ENCODE measurements at places on chromosomes 2 and 18.

DNA sequence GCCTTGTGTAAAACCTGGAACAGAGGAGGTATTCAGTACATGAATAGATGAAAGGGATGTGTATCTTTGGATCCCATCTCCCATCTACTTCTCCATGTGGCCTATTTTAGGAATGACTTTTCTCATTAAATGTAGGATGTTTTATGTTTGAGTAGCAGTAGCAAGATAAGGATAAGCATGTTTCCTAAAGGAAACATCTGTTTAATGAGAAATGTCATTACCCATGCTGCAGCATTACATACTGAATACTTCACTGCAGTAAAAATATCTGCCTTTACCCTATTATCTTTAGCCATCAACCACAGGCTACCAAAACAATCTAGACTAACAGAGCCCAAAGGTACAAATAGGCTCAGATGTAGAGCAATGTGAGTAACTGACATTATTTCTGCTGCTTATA, 419.2 kb upstream of the CYRIA start:
- no peaks in the 10 kb centered on the region for H3K4me1 ChIP-seq
- H3K36me3 ChIP-seq: no peaks in the 10 kb centered on the region
- H3K4me3 ChIP-seq: no peak overlapping the region
- no peaks in the 10 kb centered on the region for H3K27me3 ChIP-seq

GRCh38 chr2:237205043-237205541, 119.4 kb downstream of the COPS8 start:
- no peaks in the 10 kb centered on the region for H3K27me3 ChIP-seq
- H3K4me1 ChIP-seq: peaks cover 41% of the 10 kb centered on the region
- no peak overlapping the region for H3K27ac ChIP-seq
- no peak overlapping the region for H3K4me3 ChIP-seq
- no peaks in the 10 kb centered on the region for H3K36me3 ChIP-seq

DNA sequence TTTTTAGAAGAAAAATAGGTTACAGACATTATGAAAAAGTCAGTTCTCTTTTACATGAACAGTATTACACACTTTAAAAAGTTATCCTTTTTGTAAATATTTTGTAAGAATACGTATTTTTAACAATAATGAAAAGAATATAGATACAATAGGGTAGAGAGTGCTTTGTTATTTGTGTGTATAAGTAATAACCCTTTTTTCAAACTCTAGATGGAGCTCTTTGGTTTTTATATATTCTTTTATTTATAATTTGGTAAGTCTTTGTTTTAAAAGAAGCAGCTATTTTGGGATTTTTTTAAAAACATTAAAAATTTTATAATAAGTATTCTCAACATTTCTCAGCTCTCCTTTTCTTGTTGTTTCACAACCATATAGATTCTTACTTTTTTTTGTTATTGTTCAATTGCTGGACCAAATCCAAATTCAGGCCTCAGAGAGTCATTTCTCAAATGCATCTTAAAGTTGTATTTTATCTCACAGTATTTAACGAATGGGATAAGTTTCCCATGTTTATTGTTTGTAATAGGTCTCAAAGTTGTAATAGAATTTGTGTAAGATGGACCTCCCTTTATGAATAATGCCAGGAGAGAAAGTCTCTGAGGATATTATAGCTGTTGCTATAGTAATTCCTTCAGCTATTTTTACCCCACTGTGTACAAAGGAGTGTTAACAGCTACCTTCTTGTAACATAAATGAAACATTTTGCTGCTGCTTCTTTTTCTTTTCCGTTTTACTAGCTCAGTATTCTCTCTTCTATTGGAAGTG, 46.4 kb downstream of the ACYP2 start:
- H3K4me1 ChIP-seq: no peaks in the 10 kb centered on the region
- peak; percentile 4 for DNase-seq
- H3K27ac ChIP-seq: no peak overlapping the region
- no peaks in the 10 kb centered on the region for H3K27me3 ChIP-seq
- no peak overlapping the region for H3K4me3 ChIP-seq

- H3K27ac ChIP-seq: no peak overlapping the region
- no peaks in the 10 kb centered on the region for H3K4me1 ChIP-seq
- no peaks in the 10 kb centered on the region for H3K36me3 ChIP-seq
- no peak overlapping the region for H3K4me3 ChIP-seq
- DNase-seq: peak; percentile 24
Observed at GRCh38 chr18:34723143-34723542, 13.0 kb downstream of the DTNA start.

DNA sequence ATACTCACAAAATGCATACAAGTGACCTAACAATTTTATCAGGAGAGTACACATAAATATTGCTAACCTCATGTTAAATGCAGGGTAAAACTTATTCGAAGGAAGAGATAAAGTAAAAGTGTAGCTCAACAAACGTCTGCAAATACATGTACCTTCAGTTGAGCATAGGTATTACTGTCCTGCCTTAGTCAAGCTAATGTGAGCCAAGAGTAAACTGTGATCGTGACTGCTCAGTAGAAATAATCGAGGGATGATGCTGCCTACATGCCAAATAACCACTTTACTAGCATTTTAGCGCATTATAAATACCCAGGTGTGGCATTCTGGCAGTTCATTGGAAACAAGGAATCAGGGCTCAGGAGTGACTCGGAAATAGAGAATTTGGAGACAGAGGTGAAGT, 779.5 kb downstream of the SOCS6 start:
- H3K36me3 ChIP-seq: no peaks in the 10 kb centered on the region
- no peak overlapping the region for H3K4me3 ChIP-seq
- no peak overlapping the region for H3K27ac ChIP-seq
- no peaks in the 10 kb centered on the region for H3K4me1 ChIP-seq
- no peak for DNase-seq

GRCh38 chr18:75376004-75376403, 51.5 kb downstream of the SMIM21 start:
- no peak overlapping the region for H3K27ac ChIP-seq
- DNase-seq: no peak
- H3K27me3 ChIP-seq: no peaks in the 10 kb centered on the region
- no peaks in the 10 kb centered on the region for H3K4me1 ChIP-seq

DNA sequence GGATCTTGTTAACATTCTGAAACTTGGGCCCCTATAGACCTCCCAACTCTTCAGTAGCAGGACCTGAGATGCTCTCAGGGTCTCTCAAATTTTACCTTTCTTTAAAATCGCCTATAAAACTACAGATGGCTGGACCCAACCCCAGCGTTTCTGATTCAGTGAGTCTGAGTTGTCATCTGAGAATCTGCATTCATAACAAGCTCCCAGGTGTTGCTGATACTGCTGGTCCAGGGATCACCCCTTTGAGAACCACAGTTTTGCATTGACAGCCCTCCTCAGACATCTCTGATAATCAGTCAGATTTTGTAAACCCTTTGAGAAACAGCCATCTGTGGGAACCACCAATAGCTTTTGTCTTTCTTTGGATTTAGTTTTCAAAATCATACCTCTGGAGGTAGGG, 315.8 kb downstream of the CYRIA start:
- no peak overlapping the region for H3K27ac ChIP-seq
- no peak overlapping the region for H3K4me3 ChIP-seq
- H3K36me3 ChIP-seq: no peaks in the 10 kb centered on the region
- DNase-seq: no peak

- no peaks in the 10 kb centered on the region for H3K4me1 ChIP-seq
- DNase-seq: no peak
- no peak overlapping the region for H3K27ac ChIP-seq
- no peaks in the 10 kb centered on the region for H3K36me3 ChIP-seq
- no peak overlapping the region for H3K4me3 ChIP-seq
- H3K27me3 ChIP-seq: peaks cover 25% of the 10 kb centered on the region
Observed at GRCh38 chr2:231396058-231396821, 730 bp downstream of the B3GNT7 start.

DNA sequence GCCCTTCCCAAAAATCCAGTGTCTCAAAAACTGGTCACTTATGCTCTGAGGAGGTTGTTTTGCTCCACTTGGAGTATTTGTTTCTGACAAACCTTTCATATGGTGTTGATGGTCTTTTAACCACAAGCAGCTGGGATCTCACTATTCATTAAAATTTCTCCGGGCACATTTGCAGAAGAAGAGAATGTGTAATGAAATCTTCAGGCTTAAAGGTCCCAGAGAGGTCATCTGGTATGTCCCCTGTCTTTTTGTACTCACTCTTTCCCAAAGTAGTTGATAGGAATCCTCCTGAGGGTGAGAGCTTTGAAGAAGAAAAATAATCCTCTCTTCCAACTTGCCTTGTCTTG, 430.8 kb downstream of the SETBP1 start:
- H3K4me1 ChIP-seq: peaks cover 4% of the 10 kb centered on the region
- DNase-seq: no peak
- no peak overlapping the region for H3K27ac ChIP-seq
- no peaks in the 10 kb centered on the region for H3K27me3 ChIP-seq

DNA sequence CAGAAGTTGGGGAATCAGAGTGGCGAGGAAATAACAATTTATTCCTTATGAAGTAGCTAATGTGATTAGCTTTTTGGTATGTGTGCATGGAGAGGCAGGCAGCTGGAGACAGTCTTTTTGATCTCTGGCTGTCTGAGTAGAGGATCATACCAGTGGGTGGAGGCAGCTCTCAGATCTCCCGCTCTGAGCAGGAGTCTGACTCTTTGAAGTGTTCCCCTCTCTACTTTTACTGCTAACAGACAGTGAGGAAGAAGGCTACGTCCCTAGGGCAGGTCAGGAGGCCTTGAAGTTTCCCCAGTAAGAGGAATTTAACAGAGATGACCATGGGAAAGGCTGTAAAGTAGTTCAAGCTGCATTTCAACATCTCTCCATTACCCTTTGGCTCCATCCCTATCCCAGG, 111.9 kb upstream of the REG3A start:
- no peaks in the 10 kb centered on the region for H3K36me3 ChIP-seq
- no peak overlapping the region for H3K27ac ChIP-seq
- H3K4me1 ChIP-seq: no peaks in the 10 kb centered on the region
- no peak overlapping the region for H3K4me3 ChIP-seq
- no peak for DNase-seq

DNA sequence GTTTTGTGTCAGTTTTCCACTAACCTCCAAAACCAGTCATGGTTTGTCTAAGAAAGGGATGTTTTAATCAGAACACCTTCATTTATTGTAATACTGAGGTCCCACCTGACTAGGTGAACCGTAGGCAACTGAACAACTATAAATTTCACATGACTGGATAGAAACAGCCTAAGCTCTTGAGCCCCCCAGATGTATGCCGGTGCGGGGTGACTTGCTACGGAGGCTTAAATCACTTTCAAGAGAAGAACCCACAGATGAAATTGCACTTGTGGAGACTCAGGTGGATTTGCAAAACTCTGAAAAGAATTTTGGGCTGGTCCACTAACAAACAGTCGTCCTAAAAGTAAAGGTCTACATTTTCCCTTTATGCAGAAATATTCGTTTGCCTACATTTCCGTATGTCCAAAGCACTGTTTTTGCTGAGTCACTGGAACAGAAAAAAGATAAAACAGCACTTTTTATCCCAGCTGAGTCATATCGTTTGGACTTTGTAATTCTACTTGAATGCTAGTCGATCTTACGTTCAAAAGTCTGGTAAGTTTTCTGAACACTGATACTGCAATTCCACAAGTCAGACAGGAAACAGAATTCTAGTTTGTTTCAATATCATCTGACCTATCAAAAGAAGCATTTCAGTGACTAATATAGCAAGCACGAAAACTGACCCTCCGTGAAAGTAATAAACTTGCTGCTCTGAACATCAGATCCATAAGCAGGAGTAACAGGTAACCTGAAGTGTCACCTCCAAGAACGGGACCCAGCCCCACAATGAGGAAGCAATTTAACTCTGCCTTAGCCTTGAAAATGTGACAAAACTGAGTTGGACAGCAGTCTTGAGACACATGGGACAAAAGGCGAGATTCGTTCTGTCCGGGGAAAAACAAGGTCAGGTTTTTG, 18.1 kb downstream of the ZNF516 start:
- no peaks in the 10 kb centered on the region for H3K27me3 ChIP-seq
- no peaks in the 10 kb centered on the region for H3K36me3 ChIP-seq
- H3K4me1 ChIP-seq: peaks cover 10% of the 10 kb centered on the region
- peak; percentile 96 for DNase-seq

Measured in fibroblast of lung (primary cell).